ENCODE measurements at places on chromosomes 1 and 21.

GRCh38 chr1:94504601-94505000 is 37.0 kb downstream of the F3 start:
- no peak for DNase-seq

DNA sequence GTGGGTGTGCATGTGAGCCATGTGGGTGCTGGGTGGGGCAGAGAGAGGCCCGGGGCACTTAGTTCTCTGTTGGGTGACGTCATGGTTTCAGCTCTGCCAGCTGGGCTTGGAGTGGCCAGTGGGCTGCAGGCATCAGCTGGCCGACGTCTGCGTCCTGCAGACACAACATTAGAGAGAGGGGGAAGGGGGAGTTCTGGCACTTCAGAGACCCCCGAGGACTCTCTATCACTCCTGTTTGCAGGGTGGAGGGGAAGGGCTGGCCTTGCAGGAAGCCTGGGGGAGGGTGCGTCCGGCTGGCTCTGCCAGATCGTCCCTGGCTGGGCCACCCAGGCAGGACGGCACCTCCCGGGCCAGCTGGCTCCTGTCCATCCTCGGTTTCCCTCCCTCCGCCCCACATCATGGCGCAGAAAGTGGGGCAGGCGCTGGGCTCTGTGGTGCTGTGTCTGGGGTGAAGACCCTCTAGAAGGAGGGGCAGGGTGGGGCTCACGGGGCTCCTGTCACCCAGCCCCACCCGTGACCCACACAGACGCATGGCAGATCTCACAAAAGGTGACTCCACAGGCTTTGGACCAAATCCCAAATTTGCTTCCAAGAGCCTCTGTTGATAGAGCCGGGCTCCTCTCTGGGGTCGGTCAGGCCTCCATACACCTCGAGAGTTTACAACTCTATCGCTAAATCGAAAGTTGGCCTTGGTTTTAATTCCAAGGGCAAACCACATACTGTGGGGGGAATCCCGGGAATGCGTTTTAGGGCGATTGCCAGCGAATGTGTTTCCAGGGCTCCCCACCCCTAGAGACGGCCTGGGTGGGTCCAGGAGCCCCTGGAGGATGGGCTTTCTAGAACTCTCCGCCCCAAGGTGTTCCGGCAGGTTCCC is 73.4 kb upstream of the TTC34 start:
- DNase-seq: no peak

DNA sequence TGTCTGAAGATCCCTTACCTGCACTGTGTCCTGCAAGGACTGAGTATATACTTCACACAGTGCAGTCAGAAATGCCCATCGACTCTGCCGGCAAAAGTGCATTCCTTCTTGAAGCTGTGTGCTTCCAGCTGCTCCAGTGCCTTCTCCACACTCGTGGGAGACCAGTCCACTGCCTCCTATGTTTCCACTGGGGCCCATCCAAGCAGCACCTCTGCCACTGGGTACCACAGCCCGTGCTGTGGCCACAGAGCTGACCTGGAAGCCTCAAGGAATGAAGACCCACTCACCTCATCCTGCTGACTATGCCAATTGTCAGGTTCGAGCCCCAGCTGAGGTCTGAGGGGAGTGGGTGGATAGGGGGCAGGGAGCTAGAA is 108.1 kb downstream of the GDAP2 start:
- no peak for DNase-seq

DNA sequence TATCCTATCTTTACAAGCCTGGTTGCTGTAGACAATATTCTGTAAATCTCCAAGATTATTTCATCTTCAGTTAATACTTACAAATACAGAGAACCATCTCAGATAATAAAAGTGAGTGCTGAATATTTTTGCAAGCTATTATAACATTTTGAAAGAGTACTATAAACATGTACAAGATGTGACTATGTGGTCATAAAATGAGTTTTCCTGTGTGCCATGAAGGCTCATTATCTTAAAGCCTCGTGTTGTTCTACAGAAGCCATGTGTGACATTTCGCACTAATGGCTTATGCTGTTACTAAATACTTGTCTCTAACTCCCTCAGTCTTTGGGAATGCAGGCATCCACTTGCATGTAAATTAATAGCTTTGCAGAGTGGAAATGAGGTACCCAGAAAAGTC is 48.3 kb downstream of the SAMSN1 start:
- no peak for DNase-seq

- peak; percentile 45 for DNase-seq
Measured at GRCh38 chr1:114345930-114346479, 165.0 kb downstream of the TRIM33 start.

DNA sequence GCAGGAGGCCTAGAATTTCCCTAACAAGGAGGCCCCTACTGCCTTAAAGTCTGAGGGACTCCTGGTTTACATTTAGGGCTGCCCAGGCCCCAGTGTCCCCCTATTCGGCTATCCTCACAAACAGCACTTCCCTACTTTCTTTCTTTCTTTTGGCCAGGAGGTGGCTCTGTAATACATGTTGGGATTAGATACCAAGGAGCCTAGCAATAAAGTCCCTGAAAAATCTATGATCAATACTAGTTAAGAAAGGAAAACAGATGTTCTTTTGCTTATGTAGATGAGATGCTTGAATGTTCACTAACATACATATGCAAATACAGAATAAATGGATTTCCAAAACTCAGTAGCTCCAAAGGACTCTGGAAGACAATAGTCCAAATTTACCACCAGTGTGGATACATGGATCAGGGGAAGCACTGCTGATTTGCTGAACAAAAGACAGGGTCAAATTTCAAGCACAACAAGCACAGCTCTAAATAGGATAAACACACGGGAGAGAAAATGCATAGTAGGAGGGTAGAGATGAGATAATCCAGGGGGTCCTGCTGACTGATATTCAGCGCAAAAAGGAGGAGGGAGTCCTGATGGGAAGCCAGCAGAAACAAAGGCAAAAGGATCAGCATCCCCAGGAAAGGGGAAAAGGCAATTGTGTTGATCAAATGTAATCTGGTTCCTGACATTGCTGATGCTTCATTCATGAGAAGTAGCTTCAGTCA is 240.0 kb downstream of the NUF2 start:
- DNase-seq: no peak

DNA sequence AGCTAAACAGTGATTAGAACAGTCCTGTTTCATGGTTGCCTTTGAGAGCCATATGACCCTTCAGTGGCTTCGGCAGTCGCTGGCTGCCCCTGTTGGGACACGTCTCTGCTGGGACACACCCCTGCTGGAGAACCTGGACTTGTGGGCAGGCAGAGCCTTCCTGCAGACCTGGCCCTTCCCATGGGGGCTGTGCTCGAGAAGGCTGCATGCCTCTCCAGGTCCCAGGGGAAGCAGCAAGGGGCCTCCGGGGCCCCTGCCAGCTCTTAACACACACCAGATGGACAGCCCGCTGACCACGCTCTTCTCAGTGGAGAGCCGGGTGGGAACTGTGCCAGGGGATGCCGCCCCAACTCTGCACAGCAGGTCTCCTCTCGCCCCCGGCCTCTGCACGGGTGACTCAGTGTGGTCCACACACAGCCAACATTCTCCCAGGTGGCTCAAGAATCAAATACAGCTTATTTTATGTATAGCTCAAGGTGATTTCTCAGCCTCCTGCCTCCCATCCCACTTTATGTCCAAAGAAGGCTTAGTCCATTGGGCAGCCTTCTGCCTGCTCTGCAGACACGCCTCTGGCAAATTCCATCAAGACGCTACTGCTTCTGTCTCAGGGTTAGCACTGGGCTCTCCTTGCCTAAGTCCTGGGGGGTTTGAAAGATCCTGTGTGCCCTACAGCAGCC is 450.8 kb downstream of the KIF26B start:
- DNase-seq: no peak

GRCh38 chr1:58784758-58785441 is 1.1 kb upstream of the JUN start:
- DNase-seq: peak; percentile 59

DNA sequence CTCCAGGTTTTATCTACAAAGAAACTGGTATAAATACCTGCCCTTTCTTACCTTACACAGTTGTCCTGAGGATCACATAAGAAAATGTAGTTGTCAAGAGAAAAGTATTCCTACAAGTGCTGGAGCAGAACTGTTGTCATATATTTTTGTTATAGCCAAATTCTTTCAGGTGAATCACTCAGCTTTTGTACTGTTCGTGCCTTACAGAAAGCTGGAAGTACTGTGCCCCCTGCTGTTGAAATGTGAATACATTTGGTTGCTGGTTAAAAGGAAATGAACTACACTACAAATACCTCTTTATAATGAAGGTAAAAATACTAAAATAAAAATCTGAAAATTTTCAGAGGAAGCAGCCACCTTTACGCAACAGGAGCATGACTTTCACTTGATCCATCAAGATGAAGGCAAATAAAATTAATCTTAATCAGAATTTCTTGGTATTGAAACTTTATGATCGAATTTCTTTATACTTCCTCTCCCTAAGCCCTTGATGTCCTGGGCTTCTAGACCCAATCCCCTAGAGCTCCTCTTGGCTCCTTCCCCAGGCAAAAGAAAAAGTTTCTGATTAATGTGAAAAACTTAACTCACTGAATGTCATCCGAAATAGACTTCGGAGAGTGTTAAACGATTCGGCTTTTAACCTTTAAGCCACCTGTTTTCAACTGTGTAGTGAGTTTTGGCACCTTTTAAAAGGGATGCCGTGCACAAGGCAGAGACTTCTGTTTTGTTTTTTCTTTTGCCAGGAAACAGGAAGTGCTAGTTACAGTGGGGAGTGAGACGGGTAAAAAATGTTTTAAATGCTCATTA is 12.5 kb downstream of the CHML start:
- peak; percentile 43 for DNase-seq

DNA sequence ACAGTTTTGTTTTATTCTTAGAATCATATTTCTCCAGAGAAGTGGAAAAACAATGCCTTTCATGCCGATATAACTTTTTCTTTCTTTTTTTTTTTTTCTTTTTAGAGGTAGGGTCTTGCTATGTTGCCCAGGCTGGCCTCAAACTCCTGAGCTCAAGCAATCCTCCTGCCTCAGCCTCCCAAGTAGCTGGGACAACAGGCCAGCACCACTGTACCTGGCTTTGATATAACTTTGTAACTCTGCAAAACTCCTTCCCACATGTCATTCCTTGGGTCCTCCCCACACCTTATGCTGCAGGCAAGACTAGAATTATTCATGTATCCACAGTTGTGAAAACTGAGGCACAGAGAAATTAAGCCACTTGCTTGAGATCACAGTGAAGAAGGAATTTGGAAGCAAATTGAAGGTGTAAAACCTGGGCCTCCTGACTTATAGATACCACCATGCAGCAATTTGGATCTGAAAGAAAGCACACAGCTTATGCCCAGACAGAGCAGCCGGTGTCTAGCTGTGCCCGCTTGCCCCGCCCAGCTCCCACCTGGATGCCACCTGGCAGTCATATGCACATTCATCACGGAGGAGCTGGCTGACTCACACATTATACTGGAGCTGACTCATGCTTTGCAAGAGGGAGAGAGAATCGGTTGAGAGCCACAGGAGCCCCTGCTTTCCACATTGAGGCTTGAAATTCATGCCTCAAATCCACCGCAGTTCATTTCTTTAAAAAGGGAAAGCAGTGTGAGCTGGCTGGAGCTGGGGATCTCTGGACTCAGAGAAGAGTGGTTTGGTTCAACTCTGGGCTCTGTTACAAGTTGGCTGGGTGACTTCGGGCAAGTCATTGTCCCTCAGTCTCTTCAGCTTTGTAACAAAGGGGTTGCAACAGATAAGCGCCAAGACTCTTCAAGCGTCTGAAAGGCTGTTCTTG is 8.3 kb upstream of the SLC2A1 start:
- no peak for DNase-seq

DNA sequence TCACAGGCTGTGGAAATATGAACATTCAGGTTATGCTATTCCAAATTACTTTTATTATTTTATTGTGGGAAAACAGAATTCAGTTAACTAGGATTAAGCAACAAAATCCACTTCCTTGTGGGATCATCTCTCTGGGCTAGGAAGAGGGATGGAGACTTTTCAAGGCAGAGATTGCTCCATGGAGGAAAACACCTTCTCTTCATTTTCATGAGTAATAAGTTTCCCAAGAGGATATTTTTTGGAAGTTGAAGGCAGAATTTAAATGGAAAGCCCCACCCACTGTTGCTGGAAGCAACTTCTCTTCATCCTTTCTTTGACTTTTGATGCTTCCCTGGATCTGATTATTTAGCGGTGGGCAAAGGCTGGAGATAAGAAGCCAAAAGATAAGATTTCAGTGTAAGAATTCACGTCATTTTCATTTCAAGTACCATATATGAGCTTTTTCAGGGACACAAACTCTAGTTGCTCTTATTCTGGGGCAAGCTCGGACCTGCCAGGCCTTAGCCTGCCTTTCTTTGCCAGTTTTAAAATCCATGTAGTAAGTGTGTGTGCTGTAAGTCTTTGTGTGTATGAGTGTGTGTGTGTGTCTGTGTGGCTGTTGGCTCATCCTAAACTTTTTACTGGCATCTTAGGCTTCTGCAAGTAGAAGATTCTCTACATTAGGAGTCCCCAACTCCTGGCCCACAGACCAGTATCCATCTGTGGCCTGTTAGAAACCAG is 11.7 kb upstream of the IL24 start:
- no peak for DNase-seq

- no peak for DNase-seq
Measured at GRCh38 chr1:41344708-41345159, 16.5 kb upstream of the FOXO6 start.

Measured in GM13977 (cell line).